ENCODE measurements at places on chromosomes 6 and 20.

DNA sequence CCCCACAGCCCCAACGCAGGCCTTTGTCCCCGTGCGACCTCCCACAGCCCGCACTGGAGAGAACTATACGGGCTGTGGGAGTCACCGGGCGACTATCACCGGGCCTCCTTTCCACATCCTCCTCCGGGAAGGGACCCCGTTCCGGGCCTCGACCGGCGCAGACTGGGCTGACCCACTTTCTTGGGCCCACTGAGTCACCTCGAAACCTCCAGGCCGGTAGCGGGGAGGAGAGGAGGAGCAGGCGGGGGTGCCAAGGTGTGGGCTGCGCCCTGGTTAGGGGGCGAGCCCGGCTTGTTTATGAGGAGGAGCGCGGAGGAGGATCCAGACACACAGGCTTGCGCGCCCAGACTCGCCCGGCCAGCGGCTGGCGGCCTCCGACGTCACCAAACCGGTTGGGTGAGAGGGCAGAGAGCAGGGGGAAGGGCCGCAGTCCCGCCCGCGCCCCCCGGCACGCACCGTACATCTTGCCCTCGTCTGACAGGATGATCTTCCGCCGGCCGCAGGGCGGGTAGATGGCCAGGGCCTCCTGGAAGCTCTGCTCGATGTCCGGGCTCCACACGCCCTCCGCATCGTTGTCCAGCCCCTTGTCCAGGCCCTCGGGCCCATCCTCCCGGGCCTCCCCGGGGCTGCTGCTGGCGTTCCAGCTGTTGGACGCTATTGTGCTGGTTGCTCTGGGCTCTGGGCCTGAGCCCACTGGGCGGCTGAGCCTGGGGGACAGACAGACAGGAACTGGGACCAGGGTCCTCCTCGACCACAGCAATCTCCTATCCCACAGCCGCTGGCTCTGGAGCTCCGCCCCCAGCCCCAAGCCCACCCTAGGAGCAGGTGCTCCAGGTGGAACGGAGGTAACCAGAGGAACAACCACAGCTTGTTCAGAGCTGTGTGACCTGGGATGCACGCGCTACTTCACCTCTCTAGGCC lies 10.6 kb downstream of the TEAD3 start:
- no peak overlapping the region for H3K4me3 ChIP-seq
- no peaks in the 10 kb centered on the region for H3K27me3 ChIP-seq
- DNase-seq, result no peak
- peaks cover 3% of the 10 kb centered on the region for H3K4me1 ChIP-seq
- H3K27ac ChIP-seq, result no peak overlapping the region

DNA sequence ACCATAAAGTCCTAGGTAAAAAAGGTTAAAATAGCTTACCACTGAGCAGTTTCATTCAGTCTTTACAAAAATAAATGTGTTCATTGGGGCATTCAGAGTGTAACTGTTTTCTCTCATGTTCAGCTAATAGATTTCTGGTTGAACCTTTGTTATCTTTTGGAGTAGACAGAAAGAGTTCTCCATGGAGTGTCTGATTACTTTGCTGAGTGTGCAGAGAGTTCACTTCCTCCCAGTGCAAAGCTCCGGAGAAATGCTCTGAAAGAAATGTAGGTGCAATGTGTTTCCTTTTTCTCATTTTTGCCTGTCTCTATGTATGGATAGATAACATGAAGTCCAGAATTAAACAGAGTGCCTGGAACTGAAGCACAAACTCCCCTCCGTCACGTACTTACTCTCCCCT lies 52.6 kb downstream of the JAG1 start:
- no peak overlapping the region for H3K27ac ChIP-seq
- no peaks in the 10 kb centered on the region for H3K4me1 ChIP-seq
- H3K36me3 ChIP-seq, result no peaks in the 10 kb centered on the region
- no peak for DNase-seq
- H3K4me3 ChIP-seq, result no peak overlapping the region
- no peaks in the 10 kb centered on the region for H3K27me3 ChIP-seq

- H3K36me3 ChIP-seq, result no peaks in the 10 kb centered on the region
- no peaks in the 10 kb centered on the region for H3K27me3 ChIP-seq
- DNase-seq, result no peak
These were observed 90.6 kb downstream of the MRPL14 start for GRCh38 chr6:44036699-44037101.

DNA sequence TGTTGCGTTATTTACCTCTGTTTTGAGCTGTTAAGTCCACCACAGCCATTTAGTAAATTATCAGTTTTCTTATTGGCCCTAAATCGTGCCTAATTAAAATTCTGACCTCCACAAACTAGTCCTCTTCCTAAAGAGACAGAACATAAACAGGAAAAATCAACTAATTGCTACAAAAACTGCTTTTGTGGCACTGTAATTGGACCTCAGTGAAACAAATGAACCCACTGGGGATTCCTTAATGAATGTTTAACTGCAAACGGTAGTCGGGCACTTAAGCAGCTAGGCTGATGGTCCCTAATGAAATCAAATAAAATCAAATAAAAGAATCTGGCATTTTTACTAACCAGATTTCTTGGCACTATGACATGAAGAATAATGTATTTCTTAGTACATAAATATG lies 513.4 kb upstream of the SLC35B3 start:
- no peaks in the 10 kb centered on the region for H3K36me3 ChIP-seq
- no peak overlapping the region for H3K27ac ChIP-seq
- no peak overlapping the region for H3K4me3 ChIP-seq
- H3K27me3 ChIP-seq, result no peaks in the 10 kb centered on the region
- DNase-seq, result no peak

GRCh38 chr6:161080263-161080970 lies 88.8 kb downstream of the MAP3K4 start:
- H3K36me3 ChIP-seq, result peaks cover 56% of the 10 kb centered on the region
- peak overlapping the region; percentile 30 for H3K4me3 ChIP-seq
- no peaks in the 10 kb centered on the region for H3K27me3 ChIP-seq
- H3K27ac ChIP-seq, result peak overlapping the region; percentile 66

- H3K27me3 ChIP-seq, result no peaks in the 10 kb centered on the region
- no peaks in the 10 kb centered on the region for H3K36me3 ChIP-seq
- no peaks in the 10 kb centered on the region for H3K4me1 ChIP-seq
- DNase-seq, result no peak
These were observed 97.6 kb downstream of the CEP57L1 start for GRCh38 chr6:109192865-109193264.
